ENCODE measurements at places on chromosomes 6 and 20.

DNA sequence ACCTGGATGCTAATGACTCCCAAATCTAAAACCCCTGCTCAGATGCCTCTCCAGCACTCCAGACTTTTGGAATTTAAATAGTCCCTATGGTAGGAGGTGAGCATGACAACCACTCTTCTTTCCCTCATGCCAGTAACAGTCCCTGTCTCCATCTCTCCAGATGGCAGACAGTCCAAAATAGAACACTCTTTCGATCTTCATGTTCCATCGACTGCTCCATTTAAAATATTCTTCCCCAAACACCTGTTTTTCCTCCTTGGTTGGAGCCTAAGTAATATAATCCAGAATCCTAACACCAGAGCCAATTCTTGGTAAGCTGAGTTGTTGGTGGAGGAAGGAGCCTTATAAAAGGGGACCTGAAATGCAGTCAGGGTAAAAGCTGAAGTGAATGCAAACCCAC lies 723.5 kb upstream of the CHD6 start:
- no peak for DNase-seq

GRCh38 chr6:170202416-170203135 lies 88.3 kb downstream of the DLL1 start:
- no peak for DNase-seq

DNA sequence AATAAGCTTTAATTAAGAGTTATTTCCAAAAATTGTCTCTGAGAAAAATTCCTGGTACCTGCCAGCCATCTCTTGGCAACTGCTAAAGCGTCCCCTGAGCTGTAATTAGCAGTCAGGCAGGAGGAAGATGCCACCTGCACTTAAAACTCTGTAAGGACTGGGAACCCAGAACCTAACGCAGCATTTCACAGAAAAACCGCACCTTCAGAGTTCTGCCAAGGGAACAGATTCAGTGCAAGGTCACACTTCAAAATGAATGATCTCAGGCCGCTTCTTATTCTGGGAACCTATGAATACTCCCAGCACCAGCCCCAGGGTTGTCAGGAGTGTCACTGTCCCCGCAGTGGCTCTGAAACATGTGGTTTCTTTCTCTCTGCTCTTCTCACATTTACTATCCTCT lies 36.7 kb downstream of the INSM1 start:
- no peak for DNase-seq

DNA sequence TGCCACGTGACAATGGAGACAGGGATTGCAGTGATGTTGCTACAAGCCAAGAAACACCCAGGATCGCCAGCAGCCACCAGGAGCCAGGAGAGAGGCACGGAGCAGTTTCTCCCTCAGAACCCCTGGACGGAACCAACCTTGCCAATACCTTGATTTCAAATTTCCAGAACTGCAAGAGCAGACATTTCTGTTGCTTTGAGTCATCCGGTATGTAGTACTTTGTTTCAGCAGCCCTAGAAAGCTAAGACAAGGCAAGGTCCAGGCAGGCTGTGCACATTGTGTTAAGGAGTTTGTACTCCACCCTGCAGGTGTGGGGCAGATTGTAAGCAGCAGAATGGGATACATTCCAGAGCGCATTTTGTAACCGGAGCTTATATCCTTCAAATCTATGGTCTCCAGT lies 48.3 kb downstream of the TRERF1 start:
- DNase-seq: no peak

GRCh38 chr20:64130271-64130670 lies 22.9 kb upstream of the NPBWR2 start:
- no peak for DNase-seq

DNA sequence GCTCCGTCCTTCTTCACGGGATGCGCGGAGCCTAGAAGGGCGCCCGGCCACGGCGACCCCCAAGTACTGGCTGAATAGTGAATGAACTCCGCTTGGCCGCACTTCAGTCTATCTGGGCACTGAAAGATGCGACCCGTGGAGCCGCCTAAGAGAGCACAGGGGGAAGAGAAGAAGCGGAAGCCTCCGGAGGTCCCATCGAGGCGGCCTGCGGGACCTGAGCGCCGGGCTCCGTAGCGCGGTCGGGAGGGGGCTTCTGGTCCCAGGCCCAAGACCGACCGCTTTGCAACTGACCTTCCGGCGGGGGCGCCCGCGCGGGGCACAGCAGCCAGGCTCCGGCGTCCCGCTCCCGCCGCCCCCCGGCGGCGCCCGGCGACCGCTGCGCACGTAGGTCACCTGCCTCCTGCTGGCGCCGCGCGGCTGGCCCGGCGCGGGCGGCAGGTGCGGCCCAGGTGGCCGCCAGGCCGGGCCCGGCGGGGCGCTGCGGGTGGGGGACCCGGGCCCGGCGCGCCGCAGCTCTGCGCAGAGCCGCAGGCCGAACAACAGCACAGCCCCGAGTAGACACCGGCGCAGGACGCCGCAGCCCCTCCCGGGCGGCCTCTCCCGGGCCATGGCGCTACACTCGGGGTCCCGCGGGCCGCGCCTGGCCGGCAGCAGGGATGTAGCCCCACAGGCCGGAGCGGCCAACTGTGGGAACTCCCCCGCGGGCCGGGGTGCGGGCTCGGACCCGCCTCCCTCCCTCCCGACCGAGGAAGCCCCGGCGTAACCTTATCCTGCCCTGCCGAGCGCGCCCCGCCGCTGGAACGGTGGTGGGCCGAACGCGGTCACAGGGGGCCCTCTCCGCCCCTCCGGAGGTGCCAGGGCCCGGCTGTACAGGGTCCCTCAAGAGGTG lies at the start of gene METTL24:
Gene METTL24 (minus strand): TSS at position 686 of the 889 bp plus-strand sequence. CDS start 77 bp downstream, at position 609.
- DNase-seq: no peak

DNA sequence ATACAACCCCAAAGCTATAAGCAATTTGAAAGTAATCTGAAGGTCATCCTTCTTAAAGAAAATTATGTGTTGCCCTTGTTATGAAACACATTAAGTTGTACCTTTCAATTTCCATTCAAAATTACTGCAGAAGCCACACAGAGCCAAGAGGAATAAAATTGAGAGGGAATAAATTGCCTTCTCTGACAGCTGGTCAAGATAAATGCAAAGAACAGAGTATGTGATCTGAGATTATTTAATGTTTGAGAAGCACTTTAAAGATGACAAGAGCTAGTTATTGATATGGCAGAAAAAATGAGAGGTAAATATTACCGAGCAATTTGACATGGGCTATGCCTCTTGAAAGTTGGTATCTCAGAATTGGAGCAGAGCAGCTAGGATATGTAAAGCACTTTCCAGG lies 61.6 kb downstream of the TRDN start:
- DNase-seq: no peak

- DNase-seq: no peak
These were observed 181.4 kb upstream of the ID4 start for GRCh38 chr6:19655744-19656143.

DNA sequence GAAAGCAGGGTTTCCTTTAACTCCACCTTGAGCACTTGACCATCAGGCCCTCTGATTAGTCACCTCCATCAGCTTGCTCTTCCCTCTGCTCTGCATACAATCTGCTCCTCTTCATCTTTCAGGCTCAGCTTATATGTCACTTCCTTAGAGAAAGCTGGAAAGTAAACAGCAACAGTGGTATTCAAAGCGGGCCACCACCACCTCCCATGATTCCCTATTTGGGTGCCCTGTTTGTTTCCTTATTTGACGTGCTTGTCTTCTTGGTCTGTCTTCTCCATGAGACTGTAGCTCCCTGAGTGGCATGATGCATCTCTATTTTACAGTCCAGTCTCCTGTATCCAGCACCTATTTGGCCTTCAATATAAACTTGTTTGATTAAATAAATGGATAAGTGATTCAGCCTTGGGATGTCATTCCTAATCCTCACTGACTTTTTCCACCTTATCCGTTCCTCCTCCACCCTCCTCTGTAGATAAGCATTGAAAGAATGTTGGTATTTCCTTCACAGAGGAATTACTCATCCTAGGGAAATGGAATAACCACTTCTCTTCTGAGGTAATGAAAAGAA lies 102.8 kb upstream of the SGK1 start:
- peak; percentile 51 for DNase-seq

DNA sequence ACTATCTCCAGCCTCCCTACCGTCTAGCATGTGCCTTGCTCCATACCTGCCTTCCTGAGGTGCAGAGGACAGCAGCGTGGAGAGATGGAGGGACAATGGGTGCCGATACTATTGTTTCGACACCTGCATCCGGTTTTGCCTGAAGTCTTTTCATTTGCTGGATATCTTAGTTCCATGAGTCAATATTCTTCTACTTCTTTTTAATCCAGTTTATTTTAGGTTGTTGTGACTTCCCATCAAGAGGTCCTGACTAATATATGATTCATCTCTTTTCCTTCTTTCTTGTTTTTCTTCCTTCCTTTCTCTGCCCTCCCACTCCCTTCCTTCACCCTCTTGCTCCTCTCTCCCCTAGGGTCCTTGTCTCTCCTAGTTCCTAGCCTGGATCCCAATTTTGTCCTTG lies 91.4 kb downstream of the CDH26 start:
- DNase-seq: no peak

DNA sequence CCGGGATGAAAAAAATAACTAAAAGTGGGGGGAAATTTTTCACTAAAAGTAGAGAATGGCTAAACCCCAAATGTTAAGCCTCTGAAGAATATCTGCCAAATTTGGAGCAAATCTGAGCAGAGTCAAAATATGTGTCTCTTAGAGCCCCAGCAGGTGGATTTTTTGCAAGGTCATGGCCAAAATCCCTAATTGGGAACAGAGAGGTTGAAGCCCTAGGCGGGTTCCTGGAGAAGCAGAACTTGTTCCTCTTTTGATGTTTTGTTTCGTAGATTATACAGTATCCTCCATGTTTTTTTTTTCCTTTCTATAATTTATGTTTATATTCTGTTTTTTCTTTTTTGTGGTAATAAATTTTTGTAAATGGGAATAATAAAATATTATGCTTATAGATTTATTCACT lies 94.4 kb downstream of the PLCB4 start:
- no peak for DNase-seq

GRCh38 chr20:46307139-46307998 lies 929 bp downstream of the CDH22 start:
- peak; percentile 77 for DNase-seq

GRCh38 chr20:50654904-50655303 lies 36.4 kb downstream of the RIPOR3 start:
- DNase-seq: peak; percentile 7

- DNase-seq: no peak
These were observed 1040.7 kb upstream of the ADGRB3 start for GRCh38 chr6:67594366-67594765.

- DNase-seq: peak; percentile 36
These were observed 118.9 kb downstream of the ARMC2 start for GRCh38 chr6:108966855-108967755.

GRCh38 chr6:20055916-20056315 lies 156.4 kb downstream of the MBOAT1 start:
- DNase-seq: no peak

DNA sequence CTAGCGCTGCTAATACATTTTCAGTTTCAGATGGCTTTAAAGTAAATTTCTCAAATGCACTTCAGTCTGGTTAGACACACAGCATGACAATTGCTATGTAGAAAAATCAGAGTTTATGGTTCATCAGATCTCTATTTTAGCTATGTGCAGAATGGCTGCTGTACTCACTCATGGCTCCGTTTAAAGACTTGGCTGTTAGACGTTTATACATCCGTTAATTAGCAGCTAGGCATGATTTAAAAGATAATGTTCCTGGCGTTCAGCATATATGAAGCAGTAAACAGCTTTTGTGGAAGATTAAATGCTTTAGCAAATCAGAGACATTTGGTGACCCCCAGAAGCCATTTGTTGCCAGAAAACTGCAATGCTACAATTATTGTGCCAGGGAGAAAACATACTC lies 350.0 kb upstream of the MANEA start:
- DNase-seq: no peak

- DNase-seq: no peak
These were observed 140.7 kb downstream of the DST start for GRCh38 chr6:56501993-56502392.

GRCh38 chr20:22954661-22955060 lies 80.5 kb upstream of the SSTR4 start:
- DNase-seq: no peak

- peak; percentile 88 for DNase-seq
These were observed 4.8 kb upstream of the TRIM40 start for GRCh38 chr6:30130887-30131862.

DNA sequence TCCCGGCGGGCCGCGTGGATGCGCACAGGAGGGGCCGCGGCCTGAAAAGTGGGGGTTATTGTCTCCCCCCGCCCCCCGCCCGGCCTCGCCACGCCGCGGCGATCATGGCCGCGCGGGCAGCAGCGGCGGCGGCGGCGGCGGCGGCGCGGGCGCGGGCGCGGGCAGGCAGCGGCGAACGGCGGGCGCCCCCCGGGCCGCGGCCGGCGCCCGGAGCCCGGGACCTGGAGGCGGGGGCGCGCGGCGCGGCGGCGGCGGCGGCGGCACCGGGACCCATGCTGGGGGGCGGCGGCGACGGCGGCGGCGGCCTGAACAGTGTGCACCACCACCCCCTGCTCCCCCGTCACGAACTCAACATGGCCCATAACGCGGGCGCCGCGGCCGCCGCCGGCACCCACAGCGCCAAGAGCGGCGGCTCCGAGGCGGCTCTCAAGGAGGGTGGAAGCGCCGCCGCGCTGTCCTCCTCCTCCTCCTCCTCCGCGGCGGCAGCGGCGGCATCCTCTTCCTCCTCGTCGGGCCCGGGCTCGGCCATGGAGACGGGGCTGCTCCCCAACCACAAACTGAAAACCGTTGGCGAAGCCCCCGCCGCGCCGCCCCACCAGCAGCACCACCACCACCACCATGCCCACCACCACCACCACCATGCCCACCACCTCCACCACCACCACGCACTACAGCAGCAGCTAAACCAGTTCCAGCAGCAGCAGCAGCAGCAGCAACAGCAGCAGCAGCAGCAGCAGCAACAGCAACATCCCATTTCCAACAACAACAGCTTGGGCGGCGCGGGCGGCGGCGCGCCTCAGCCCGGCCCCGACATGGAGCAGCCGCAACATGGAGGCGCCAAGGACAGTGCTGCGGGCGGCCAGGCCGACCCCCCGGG lies 637 bp downstream of the ARID1B start:
- DNase-seq: peak; percentile 44

- DNase-seq: no peak
These were observed 140.7 kb upstream of the FLRT3 start for GRCh38 chr20:14478126-14478525.

GRCh38 chr6:43812850-43813578 lies 43.0 kb downstream of the VEGFA start:
- DNase-seq: no peak

GRCh38 chr6:143298071-143298470 lies 152.4 kb downstream of the ADAT2 start:
- no peak for DNase-seq

- no peak for DNase-seq
These were observed 5.7 kb downstream of the BACH2 start for GRCh38 chr6:90290811-90291420.

Measured in AG08395 (cell line).